ENCODE measurements at places on chromosomes 4 and X.

GRCh38 chr4:47031751-47032404 is 511 bp downstream of the GABRB1 start:
- DNase-seq: no peak

- no peak for DNase-seq
Measured at GRCh38 chr4:174381440-174381800, 97.7 kb downstream of the CEP44 start.

- DNase-seq: no peak
Measured at GRCh38 chr4:19694812-19695211, 556.9 kb upstream of the SLIT2 start.

GRCh38 chrX:7586126-7586525 is 256.8 kb upstream of the VCX start:
- DNase-seq: no peak

GRCh38 chr4:158778156-158778711 is 9.4 kb downstream of the FNIP2 start:
- DNase-seq: no peak

- no peak for DNase-seq
Measured at GRCh38 chrX:132443196-132444135, 45.4 kb downstream of the MBNL3 start.

DNA sequence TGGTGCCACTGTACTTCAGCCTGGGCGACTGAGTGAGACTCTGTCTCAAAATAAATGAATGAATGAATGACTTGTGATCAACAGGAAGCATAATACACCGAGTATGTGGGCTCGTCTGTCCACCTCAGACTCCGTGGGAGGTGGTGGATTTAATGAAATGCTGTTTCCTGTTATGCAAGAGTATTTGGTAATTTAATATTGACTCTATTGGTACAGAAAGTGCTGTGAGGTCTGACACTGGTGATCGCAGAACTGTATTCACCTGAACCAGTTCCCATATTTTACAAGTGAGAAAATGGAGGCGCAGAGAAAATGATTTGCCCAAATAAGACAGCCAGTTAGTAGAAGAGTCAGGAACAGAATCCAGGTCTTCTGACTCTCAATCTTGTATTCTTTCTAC is 423.3 kb downstream of the RAPGEF2 start:
- DNase-seq: no peak

- no peak for DNase-seq
Measured at GRCh38 chrX:133783274-133783673, 202.1 kb downstream of the GPC3 start.

DNA sequence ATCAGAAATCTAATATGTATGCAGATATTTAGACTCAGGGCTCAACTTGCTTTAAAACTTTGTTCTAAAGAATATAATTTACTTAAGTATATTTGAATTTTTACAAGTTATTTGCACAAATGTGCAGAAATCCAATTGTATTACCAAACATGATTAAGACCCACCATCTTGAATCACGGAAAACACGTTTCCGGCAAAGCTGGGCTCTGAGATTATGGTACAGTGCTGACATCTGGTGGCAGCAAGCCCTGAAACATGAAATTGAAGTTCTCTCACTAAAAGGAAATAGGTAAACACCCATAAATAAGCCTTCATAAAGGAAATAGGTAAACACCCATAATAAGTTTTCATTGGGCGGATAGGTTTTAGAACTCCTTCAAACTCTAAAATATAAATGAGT is 98.3 kb upstream of the MAOA start:
- DNase-seq: peak; percentile 45

DNA sequence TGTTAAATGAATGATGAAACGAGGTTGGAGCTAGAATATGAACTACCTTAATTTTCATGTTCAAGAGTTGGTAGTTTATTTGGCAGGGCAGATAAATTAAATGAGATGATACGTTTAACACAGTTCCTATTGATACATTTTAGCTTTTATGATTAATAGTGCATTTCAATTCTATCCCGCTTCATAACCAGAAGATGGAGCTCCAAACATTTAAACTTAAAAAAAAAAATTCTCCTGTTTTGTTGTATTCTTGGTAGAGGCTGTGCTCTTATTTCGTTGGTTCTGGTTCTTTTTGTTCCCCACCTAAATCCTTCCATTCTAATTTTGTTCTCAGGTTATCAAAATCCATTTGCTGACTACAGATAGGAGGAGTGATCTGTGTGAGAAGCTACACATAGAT is 71.8 kb upstream of the PTPN13 start:
- DNase-seq: no peak

DNA sequence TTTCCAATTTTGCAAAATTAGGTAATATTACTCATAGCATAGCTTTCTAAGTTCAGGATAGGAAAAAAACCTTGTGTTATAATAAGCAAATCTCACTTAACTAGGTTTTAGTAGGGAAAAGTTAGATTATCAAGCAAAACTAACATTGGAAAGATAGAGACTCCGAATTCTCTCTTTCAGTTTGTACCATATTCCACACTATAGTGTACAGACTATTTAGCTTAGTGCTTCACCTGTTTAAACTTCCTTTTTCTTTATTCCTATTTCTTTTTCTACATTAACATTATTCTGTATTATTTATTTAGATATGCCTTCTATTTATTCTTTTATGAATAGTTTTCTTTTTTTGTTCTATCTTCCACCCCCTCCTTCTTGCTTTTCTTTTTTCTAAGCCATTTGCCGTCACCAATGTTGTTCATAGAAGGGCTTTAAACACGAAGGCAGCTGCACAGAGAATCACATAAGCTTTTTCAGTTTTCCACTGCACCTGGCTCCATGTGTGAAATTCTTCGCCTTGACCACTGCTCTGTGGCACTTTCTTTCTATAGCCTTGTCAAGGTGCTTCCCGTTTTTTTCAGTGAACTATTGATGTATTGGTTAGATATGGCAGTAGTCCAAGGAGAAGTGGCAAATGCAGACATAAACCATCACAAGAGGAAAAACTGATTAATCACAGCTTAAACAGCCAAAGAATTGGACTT is 8.5 kb downstream of the PCDH10 start:
- DNase-seq: no peak

GRCh38 chrX:51742586-51742985 is 656 bp upstream of the GSPT2 start:
- no peak for DNase-seq

GRCh38 chr4:38510201-38510600 is 153.8 kb upstream of the KLF3 start:
- no peak for DNase-seq

DNA sequence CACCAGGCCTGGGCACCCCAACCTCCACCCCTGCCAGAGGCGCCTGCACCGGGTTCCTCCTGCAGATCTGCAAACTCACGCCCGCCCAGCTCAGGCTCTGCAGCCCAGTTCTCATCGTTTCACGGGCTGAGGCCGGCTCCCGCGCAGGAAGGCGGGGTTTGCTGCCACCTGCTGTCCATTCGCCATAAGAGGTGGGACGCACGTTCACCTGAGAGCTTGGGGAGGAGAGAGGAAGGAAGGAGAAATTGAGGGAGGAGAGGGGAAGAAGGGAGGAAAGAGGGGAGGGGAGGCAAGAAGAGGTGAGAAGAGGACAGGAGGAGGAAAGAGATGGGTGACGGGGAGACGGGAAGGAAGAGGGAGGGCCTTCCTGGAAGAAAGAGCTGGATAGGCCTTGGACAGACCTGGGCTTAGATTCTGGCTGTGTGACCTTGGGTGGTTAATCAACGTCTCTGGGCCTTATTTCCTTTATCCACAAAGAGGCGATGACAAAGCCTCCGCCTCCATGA is 114.5 kb downstream of the ADRA2C start:
- DNase-seq: peak; percentile 31

GRCh38 chr4:159487284-159487747 is 384.4 kb downstream of the RAPGEF2 start:
- peak; percentile 66 for DNase-seq

DNA sequence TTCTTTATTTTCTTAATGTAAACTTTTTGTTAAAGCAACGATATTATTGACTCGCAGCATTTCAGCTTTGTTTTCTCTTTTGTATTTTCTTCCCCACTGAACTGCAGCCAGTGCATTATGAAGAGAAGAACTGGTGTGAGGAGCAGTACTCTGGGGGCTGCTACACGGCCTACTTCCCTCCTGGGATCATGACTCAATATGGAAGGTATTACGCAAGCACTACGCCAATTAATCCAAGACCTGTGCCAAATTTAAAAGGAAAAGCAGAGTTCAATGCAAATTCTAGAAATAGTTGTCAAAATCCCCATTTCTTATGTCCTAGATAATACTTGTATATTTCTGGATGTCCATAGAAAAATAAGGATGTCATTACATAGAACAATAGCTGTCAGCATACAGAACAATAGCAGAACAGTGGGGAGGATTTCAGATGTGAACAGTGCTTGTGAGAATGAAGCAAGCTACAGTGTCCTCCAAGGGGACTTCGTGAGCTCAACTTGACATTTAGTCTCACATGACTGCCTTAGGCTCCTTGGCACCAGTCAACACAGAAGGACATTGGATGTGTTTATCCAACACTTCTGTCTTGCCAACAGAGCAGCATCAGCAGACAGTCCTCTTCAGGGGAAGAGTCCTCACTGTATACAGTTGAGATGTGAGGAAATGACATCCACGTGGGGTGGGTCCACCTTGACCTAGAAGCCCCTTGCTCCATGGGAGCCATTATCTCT is 85.9 kb downstream of the MAOA start:
- DNase-seq: no peak

DNA sequence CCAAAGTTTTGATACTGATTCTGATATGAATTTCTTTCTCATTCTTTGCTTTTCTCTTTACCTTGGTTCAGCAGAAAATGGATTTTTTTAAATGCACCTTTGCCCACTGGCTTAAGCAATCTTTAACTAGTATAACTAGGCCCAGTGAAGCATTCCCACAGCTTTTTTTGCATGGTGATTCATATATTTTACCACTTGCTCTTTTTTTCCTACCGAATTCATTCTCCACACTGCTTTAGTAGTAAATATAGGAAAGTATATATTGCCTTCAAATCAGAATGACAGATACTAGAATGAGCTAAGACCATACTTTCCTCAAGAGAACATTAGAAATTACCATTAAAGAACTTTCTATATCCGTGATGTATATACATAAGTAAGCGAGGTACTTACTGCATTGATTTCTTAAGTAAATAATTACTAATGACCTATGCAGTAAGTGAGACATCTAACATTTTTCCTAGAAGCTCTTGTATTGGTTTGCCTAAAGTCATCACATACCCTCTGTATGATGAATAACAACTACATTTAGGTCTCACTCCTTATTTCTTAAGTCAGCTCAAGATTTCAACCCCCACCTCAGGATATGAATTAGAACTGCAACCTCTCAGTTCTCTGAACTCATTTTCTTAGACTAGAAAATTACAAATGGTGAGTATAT is 44.2 kb downstream of the SLC4A4 start:
- no peak for DNase-seq

DNA sequence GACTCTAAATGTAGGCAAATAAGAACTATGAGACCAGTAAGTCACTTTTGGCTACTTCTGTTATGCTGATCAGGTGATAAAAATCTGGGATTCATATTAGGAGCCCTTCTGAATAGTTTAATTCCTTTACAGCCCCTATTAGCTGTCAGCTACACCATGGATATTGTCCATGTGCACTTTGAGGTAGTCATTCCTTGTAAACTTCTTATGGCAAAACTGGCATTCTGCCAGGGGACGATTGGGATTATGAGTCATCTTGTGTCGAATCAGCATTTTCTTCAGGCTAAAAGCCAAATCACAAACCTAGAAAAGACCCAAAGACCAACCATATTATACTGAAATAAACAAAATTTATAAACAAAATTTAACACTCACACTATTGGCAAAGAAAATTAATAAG is 227.6 kb downstream of the PRDM5 start:
- no peak for DNase-seq

DNA sequence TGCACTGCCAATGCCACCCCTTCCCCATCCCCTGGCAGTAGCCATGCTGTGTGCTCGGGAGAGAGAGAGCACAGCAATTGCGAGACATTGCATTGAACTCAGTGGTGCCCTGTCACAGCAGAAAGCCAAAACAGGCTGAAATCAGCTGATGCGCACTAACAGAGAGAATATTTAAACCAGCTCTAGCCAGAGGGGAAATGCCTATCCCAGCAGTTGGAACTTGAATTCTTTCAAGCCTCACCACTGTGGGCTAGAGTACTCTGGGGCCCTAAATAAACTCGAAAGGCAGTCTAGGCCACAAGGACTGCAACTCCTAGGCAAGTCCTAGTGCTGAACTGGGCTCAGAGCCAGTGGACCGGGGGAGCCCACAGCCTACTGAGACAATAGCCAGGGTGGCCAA is 17.7 kb upstream of the RP2 start:
- DNase-seq: no peak

DNA sequence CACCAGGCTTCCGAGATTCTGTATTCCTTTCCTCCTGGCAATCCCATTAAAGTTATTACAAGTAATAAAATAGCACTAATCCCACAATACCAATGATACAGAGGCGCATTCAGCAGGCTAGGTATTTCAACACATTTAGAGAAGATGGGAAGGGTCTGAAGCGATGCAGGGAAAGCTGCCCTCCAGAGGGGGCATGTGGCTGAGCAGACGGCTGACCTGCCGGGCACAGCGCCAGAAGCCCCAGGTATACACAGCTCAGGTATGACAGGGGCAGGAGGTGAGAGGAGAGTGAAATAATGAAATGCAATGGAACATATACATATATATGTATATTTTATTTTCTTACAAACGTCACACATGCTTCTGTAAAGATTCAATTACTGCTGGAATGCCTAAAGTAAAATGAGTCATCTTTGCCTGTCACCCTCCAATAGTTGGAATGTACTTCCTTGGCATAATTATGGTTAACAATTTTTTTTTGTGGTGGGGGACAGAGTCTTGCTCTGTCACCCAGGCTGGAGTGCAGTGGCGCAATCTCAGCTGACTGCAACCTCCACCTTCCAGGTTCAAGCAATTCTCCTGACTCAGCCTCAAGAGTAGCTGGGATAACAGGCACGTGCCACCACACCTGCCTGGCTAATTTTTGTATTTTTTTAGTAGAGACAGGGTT is 21.3 kb upstream of the CDKN2AIP start:
- DNase-seq: no peak

DNA sequence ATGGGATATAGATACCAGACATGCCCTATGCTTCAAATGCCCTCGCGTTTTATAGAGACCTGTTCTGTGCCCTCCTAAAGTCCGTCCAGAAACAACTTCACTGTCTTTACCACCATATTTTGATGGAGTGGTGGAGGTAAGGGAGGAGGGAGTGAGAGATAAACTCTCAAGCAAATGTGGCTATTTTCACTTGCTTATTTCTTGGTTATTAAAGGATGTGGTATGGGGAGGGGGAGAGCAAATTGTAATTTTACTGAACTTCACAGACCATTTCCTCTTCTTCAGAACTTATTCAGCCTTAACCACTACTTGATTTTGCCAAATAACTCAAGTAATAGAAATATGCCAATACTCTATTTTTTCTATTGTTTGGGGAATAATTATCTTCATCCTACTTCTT is 31.5 kb downstream of the GPR174 start:
- no peak for DNase-seq

DNA sequence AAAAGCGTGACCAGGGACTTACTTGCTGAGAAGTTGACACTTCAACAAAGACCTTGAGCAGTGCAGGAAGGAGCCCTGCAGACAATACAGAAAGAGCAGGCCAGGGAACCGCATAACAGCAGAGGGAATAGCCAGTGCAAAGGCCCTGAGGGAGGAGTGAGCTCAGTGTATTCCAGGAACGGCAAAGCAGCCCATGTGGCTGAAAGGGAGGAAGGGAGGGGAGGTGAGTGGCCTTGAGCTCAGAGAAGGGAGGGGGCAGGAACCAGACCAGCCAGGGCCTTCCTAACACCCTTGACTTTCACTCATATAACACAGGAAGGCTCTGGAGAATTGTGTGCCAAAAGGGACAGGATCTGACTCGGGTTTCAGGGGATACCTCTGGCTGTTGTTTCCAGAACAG is 112.2 kb downstream of the BCOR start:
- DNase-seq: no peak

- no peak for DNase-seq
Measured at GRCh38 chr4:161003418-161004057, 1160.3 kb downstream of the FSTL5 start.

Data from NCI-H2227 treated with DMSO at 0.1 percent for 48 hours (cell line).